ENCODE measurements at places on chromosomes 12 and 14.
A peak's percentile ranks its signal among the peaks of the same experiment; 100 is the strongest.

- H3K4me3 ChIP-seq = no peak overlapping the region
- no peaks in the 10 kb centered on the region for H3K4me1 ChIP-seq
- H3K36me3 ChIP-seq = no peaks in the 10 kb centered on the region
Observed at GRCh38 chr12:90327793-90328743, 619.4 kb upstream of the ATP2B1 start.

DNA sequence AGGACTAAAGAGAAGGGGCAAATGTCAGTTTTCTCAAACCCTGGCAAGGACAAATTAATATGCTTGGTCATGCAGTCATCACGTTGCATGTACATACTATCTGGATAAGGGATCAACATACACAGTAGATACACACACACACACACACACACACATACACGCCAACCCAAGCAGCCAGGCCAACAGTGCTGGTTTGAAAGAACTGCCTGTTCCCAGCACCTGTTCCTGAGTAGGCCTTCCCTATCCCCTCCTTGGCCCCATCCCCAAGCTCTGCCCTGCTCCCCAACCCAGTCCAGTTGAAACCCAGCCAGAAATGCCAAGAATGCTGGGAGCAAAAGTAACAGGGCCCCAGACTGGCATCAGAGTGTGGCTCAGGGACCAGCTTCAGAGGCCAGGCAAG is 4.4 kb downstream of the ITGA7 start:
- peaks cover 3% of the 10 kb centered on the region for H3K4me1 ChIP-seq
- H3K27me3 ChIP-seq = peaks cover 27% of the 10 kb centered on the region
- H3K4me3 ChIP-seq = no peak overlapping the region
- H3K27ac ChIP-seq = no peak overlapping the region
- DNase-seq = no peak

DNA sequence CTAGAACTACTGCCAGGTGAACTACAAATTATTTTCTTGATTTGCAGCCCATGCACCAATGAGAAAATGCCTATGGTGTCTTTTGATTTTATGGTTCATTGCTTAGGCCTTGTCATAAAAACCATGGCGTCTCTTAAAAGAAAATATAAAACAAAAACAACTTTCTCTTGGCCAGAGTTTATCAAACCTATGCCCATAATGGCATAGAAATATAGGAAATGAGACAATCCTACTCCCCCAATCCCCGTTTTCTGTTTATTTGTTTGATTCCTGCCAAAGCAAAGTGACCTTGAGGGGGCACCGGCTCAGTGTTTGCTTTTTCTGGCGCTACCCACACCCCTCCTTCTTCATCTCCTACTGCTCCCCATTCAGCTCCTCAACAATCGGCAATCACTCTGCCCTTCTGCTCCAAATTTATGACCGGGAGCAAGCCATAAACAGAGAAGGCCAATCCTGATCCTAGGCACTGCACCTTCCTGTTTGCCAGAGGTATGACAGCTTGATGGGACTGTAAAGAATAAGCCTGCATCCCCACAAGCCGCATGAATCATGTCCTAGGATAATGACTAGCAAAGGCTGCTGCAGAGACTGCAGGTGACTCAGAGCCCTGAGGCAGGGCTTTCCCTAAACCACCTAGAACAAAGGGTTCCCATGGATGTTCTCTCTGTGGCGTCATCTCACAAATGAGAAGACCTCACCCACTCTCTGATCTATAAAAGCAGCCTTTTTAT is 874.9 kb downstream of the NRXN3 start:
- peak overlapping the region; percentile 78 for H3K27ac ChIP-seq
- H3K4me3 ChIP-seq = no peak overlapping the region
- DNase-seq = peak; percentile 97
- no peaks in the 10 kb centered on the region for H3K27me3 ChIP-seq

DNA sequence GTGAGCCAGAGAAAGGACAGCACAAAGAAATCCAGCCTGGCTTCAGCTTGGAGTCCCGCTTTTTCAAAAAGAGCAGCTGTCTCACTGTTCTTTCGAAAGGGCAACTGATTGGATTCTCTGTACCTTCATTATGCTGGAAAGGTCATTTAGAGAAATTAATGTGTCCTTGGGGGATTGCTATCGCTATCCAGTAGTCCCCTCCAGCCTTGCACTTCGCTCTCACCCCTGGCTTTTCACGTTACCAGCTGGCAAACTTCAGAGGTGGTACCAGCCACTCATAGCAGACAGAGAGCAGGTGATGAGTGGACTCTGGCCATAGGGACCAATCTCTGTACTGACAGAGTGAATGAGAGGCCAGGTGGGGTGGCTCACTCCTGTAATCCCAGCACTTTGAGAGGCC is 11.8 kb upstream of the NUAK1 start:
- H3K4me3 ChIP-seq = no peak overlapping the region
- no peak overlapping the region for H3K27ac ChIP-seq
- H3K27me3 ChIP-seq = no peaks in the 10 kb centered on the region

GRCh38 chr12:123097561-123098084 is 53.3 kb downstream of the PITPNM2 start:
- no peak overlapping the region for H3K4me3 ChIP-seq
- no peak overlapping the region for H3K27ac ChIP-seq
- H3K4me1 ChIP-seq = peaks cover 4% of the 10 kb centered on the region
- no peaks in the 10 kb centered on the region for H3K36me3 ChIP-seq

- DNase-seq = no peak
- no peak overlapping the region for H3K27ac ChIP-seq
- no peaks in the 10 kb centered on the region for H3K4me1 ChIP-seq
- no peaks in the 10 kb centered on the region for H3K27me3 ChIP-seq
- H3K4me3 ChIP-seq = no peak overlapping the region
- H3K36me3 ChIP-seq = no peaks in the 10 kb centered on the region
Observed at GRCh38 chr12:29283969-29284700, 96.8 kb downstream of the ERGIC2 start.

DNA sequence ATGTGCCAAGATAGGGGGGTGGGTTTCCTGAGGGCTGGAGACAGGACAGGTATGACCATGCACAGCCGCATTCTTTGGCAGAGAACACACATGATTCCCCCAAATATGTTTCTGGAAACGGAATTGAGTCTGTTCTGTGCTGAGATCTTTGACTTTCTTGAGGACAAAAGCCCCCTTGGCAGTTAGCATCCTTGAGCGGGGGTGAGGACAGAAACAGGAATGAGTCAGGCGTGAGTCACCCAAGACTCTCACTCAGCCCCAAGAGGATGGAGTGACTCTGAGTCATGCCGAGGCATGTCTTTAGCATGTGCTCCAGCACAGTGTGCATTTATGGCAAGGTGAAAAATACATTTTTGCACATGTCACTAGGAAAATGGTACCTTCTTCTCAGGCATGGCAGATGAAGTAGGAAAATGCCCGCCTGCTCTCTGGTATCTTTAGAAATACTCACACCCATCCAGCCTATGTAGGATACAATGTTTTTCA is 52.1 kb downstream of the DAD1 start:
- no peaks in the 10 kb centered on the region for H3K36me3 ChIP-seq
- H3K27ac ChIP-seq = peak overlapping the region; percentile 54
- peak; percentile 91 for DNase-seq

- peaks cover 11% of the 10 kb centered on the region for H3K4me1 ChIP-seq
- H3K27me3 ChIP-seq = peaks cover 60% of the 10 kb centered on the region
- H3K4me3 ChIP-seq = peak overlapping the region; percentile 53
- H3K27ac ChIP-seq = no peak overlapping the region
Observed at GRCh38 chr14:60657456-60658210, 8.4 kb upstream of the SIX1 start.

- H3K4me1 ChIP-seq = peaks cover 10% of the 10 kb centered on the region
- no peaks in the 10 kb centered on the region for H3K36me3 ChIP-seq
- no peak for DNase-seq
- no peak overlapping the region for H3K27ac ChIP-seq
Observed at GRCh38 chr12:4265280-4265679, 8.3 kb upstream of the CCND2 start.

- H3K27ac ChIP-seq = peak overlapping the region; percentile 42
- no peaks in the 10 kb centered on the region for H3K27me3 ChIP-seq
- no peaks in the 10 kb centered on the region for H3K36me3 ChIP-seq
- no peak overlapping the region for H3K4me3 ChIP-seq
- H3K4me1 ChIP-seq = peaks cover 14% of the 10 kb centered on the region
Observed at GRCh38 chr14:34211732-34212131, 250.3 kb downstream of the SPTSSA start.

DNA sequence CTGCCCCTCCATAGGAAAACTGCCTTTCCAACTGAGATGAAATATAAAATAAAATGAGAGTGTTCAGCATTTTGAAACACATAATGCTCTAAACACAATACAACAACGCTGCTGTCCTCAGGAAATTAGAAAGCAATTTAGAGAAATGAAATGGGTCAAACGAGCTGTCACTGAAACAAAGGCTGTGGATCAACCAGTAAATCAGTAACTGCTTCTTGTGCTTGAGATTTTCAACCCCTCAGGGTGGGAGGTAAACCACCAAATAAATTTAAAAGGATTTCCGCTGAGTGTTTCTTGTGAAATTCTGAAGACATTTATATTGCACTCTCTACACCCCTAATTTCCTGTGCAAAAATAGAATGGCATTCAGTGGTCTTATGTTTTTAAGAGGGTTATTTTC is 657.1 kb upstream of the SEL1L start:
- H3K27me3 ChIP-seq = no peaks in the 10 kb centered on the region
- no peak overlapping the region for H3K27ac ChIP-seq
- no peaks in the 10 kb centered on the region for H3K36me3 ChIP-seq
- H3K4me3 ChIP-seq = no peak overlapping the region
- DNase-seq = no peak
- no peaks in the 10 kb centered on the region for H3K4me1 ChIP-seq

DNA sequence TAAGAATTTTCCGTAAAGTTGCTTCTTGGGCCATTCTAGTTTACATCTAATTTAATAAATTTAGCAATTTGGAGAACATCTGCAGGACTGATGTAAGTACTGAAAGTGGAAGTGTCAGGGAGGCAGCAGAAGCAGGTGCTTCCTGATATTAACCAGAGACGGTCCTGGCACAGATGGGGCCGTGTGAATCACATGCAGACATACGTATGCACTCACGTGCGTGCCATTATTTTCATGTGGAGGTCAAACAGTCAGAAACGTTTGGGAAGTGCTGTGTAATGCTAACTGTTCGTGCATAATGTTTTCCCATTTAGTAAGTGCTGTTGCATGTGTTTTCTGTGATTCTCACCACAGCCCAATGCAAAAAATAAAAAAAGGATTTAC is 87.8 kb upstream of the DYNC1H1 start:
- H3K27me3 ChIP-seq = no peaks in the 10 kb centered on the region
- DNase-seq = no peak
- H3K27ac ChIP-seq = no peak overlapping the region
- no peak overlapping the region for H3K4me3 ChIP-seq

DNA sequence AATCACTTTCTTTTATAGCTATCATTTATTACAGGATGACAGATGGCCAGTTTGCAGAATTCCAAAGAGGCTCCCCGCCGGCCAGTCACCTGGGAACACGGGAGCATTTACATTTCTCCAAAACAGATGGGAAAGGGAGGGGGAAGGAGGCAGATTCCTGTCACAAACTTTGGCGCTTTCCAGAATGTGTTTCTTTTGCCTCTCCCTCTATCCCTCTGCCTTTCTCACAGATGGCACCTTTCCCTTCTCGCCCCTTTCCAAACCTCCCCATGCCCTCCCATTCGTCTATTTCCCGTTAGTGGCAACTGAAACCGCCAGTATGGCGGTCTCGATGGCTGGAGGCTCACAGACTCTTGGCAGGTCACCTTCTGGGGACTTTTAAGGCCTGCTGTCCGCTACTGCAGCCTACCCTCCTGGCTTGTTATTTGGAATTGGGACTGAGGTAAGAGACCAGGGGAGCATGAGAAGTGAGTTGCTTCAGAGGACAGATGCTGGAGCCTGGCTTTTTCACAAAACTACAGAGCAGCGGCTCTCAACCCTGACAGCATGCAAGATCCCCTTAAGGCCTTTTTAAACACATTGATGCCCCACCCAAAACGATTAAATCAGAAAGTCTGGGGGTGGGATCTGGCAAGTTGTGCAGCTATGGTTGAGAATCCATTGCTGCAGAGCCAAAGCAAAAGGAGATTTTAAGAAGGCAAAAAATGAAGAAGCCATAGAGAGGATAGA is 161.5 kb upstream of the VASH1 start:
- no peaks in the 10 kb centered on the region for H3K4me1 ChIP-seq
- H3K36me3 ChIP-seq = no peaks in the 10 kb centered on the region
- DNase-seq = no peak
- H3K27me3 ChIP-seq = peaks cover 12% of the 10 kb centered on the region
- no peak overlapping the region for H3K27ac ChIP-seq
- H3K4me3 ChIP-seq = no peak overlapping the region

DNA sequence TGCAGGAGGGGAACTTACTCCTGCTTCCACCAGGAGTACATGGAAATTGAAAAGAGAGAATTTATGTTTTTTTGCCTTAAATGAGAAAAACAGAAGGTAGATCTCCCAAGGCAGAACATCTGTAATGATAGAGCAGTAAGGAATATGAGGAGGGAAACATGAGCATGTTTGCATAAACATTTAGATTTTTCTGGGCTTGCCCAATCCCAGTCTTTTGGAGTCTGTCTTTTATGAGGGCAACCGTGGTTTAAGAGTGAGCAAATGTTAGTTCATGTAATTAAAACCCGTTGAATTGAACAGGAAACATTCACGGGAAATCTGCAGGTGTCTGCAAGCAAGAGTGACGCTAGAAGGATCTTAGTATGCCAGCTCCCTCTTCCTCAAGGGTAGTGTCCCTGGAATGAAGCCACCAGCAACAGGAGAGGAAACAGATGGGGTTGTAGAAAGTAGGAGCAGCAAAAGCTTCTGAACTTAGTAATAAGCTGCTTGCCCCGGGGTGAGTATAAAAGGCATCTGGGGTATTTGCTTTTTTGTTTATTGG is 79.3 kb downstream of the ARF6 start:
- DNase-seq = peak; percentile 79
- peak overlapping the region; percentile 36 for H3K4me3 ChIP-seq
- no peaks in the 10 kb centered on the region for H3K36me3 ChIP-seq
- H3K27me3 ChIP-seq = no peaks in the 10 kb centered on the region

GRCh38 chr12:47361389-47362021 is 281.7 kb upstream of the AMIGO2 start:
- H3K36me3 ChIP-seq = no peaks in the 10 kb centered on the region
- peak overlapping the region; percentile 25 for H3K4me3 ChIP-seq
- DNase-seq = peak; percentile 53

GRCh38 chr12:130762319-130762675 is 46.2 kb upstream of the RIMBP2 start:
- H3K4me3 ChIP-seq = no peak overlapping the region
- no peak for DNase-seq
- H3K36me3 ChIP-seq = no peaks in the 10 kb centered on the region

- H3K27me3 ChIP-seq = no peaks in the 10 kb centered on the region
- no peak overlapping the region for H3K4me3 ChIP-seq
- H3K36me3 ChIP-seq = no peaks in the 10 kb centered on the region
- no peak overlapping the region for H3K27ac ChIP-seq
- no peak for DNase-seq
Observed at GRCh38 chr12:40032433-40033241, 73.2 kb downstream of the SLC2A13 start.

GRCh38 chr14:60722357-60723115 is 1.6 kb downstream of the SIX4 start:
- H3K4me3 ChIP-seq = peak overlapping the region; percentile 97
- peaks cover 1% of the 10 kb centered on the region for H3K36me3 ChIP-seq
- peaks cover 4% of the 10 kb centered on the region for H3K4me1 ChIP-seq

- no peaks in the 10 kb centered on the region for H3K4me1 ChIP-seq
- no peak overlapping the region for H3K4me3 ChIP-seq
- DNase-seq = no peak
- no peaks in the 10 kb centered on the region for H3K27me3 ChIP-seq
Observed at GRCh38 chr12:56677680-56678079, 10.4 kb downstream of the PTGES3 start.

Measured in keratinocyte (primary cell).